Tibial nerve (tissue), 4 donors: ENCODE measurements at places on chromosomes 13 and 19.

DNA sequence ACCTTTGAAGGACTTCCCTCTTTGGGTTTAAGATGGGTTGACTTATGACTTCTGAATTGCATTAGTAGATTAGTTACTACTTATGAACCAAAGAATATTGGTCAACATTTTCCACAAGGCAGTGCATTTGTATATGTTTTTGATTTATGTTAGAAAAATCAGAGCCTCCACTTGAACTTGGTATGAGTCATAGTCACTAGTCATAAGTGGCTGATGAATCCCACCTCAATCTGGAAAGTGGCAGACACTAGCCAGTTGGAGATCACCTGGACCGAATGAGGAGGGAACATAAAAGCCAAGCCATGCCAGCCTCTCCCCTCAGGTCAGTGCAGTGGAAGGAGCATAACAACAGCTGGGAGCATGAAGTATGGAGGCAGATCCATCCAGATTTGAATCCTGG lies 39.3 kb upstream of the SPART start:
- no peaks in the 10 kb centered on the region for H3K27me3 ChIP-seq
- no peak overlapping the region for H3K4me3 ChIP-seq

- no peaks in the 10 kb centered on the region for H3K36me3 ChIP-seq
- DNase-seq, result no peak
- H3K27me3 ChIP-seq, result no peaks in the 10 kb centered on the region
- no peak overlapping the region for H3K27ac ChIP-seq
- no peaks in the 10 kb centered on the region for H3K4me1 ChIP-seq
- no peak overlapping the region for H3K4me3 ChIP-seq
These were observed 54.1 kb upstream of the SLITRK6 start for GRCh38 chr13:85853161-85853894.

GRCh38 chr13:24176351-24177101 lies 16.0 kb downstream of the SPATA13 start:
- H3K4me1 ChIP-seq, result no peaks in the 10 kb centered on the region
- no peak for DNase-seq
- H3K27me3 ChIP-seq, result no peaks in the 10 kb centered on the region
- H3K27ac ChIP-seq, result peak overlapping the region; percentile 36
- no peaks in the 10 kb centered on the region for H3K36me3 ChIP-seq

GRCh38 chr13:44432650-44433049 lies 59.0 kb downstream of the SERP2 start:
- H3K4me1 ChIP-seq, result no peaks in the 10 kb centered on the region
- peak overlapping the region; percentile 3 for H3K4me3 ChIP-seq
- DNase-seq, result no peak
- no peaks in the 10 kb centered on the region for H3K36me3 ChIP-seq
- peak overlapping the region; percentile 96 for H3K27ac ChIP-seq
